ENCODE measurements at places on chromosomes 12 and 14.
A peak's percentile ranks its signal among the peaks of the same experiment; 100 is the strongest.

- no peak for DNase-seq
These were observed 70.2 kb upstream of the FBRSL1 start for GRCh38 chr12:132419631-132420246.

DNA sequence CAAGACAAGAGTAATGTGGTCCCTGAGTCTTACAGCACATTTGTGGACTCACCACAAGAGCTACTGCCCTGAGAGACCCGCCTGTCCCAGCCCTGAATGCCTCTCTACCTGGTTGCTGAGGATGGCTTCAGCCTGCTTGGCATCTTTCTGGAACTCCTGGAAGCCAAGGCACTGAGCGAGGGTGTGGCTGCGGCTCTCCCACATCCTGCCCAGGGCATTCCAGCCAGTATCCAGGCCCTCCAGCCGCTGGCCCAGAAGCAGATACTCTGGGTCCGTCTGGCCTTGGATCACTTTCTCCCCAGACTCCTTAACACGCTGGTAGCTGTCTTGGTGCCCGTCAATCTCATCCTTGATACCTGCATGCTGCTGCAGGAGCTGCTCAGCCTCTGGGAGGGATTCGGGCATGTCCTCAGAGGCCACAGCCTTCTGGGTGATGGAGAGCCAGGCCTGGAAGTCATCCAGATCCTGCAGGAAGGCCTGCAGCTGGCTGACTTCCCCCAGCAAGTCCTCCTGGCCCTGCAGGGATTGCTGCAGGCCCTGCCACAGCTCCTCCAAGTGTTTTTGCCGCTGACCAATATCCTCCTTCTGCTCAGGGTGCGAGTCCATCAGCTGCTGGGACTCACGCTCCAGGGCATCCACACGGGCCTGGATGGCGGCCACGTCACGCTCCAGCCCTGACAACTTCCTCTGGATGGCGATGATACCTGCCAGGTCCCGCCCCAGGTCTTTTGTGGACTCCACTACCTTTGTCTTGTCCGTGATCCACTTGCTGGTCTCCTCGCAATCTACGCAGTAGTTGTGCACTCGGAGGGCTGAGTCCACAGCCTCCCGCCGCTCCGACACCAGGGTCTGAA, 82.3 kb downstream of the PLEKHG3 start:
- DNase-seq = no peak

DNA sequence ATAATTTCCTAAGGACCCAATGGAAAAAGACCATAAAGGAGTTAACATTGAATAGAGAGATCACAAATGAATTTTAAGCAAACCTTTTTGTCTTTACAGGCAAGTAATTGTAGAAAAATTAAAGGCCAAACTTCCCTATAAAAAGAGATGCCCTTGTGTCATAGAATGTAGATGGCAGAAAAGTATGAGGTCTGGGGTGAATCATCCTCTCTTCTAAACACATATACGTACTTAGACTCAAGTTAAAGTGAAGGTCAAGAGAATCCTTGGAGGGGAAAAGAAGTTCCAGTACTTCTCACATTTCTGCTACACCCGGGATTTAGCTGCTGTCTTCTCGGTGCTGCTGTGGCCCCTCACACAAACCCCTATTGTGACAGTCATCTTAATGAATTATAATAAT, 116.2 kb upstream of the ARID2 start:
- no peak for DNase-seq

- DNase-seq = no peak
These were observed 432.1 kb downstream of the CCDC91 start for GRCh38 chr12:28622406-28622805.

- DNase-seq = peak; percentile 60
These were observed at the start of gene CCDC184 for GRCh38 chr12:48183091-48183875. Gene CCDC184 (plus strand): TSS chr12:48183644. CDS start chr12:48184123, 479 bp downstream.

DNA sequence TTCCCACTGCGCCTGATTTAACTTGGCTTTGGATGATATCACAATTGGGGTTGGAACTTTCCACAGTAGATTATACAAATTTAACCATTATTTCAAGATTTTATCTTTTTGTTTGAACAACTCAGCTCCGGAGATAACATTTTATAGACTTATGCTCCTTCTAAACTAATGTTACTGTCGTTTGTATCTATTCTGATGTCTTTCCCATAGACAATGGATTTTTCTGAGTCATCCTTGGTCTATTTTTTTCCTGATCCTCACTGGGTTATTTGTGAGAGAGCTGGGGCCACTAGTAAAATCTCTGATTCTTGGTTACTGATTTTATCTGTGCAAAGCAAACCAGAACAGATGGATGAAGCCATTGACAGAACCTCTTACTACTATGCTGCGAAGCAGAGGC, 175.1 kb downstream of the SLC38A4 start:
- no peak for DNase-seq

GRCh38 chr14:34190717-34191116, 239.8 kb upstream of the EGLN3 start:
- no peak for DNase-seq

- DNase-seq = no peak
These were observed 159.2 kb downstream of the PAWR start for GRCh38 chr12:79531518-79531917.

DNA sequence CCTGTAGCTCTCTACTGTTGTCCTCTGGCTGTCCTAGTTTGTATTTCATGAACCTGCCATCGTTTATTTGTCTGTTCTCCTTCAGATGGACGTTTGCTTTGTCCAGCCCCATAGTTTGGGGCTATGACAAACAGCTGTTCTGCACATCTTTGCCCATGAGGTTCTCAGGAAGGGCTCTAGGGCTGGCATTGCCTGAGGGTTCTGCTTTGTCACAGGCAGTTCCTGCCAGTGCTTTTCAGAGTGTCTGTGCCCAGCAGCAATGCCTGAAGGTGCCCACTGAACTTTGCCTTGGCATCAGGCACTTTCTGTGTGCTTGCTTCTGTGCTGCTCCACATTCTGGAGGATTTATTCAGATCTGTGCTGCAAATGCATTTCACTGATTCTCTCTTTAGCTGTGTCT, 361.3 kb downstream of the TMEM121 start:
- no peak for DNase-seq

GRCh38 chr12:47821346-47821706, 1.6 kb upstream of the HDAC7 start:
- no peak for DNase-seq

- no peak for DNase-seq
These were observed 119.1 kb downstream of the ITPR2 start for GRCh38 chr12:26713885-26714383.

DNA sequence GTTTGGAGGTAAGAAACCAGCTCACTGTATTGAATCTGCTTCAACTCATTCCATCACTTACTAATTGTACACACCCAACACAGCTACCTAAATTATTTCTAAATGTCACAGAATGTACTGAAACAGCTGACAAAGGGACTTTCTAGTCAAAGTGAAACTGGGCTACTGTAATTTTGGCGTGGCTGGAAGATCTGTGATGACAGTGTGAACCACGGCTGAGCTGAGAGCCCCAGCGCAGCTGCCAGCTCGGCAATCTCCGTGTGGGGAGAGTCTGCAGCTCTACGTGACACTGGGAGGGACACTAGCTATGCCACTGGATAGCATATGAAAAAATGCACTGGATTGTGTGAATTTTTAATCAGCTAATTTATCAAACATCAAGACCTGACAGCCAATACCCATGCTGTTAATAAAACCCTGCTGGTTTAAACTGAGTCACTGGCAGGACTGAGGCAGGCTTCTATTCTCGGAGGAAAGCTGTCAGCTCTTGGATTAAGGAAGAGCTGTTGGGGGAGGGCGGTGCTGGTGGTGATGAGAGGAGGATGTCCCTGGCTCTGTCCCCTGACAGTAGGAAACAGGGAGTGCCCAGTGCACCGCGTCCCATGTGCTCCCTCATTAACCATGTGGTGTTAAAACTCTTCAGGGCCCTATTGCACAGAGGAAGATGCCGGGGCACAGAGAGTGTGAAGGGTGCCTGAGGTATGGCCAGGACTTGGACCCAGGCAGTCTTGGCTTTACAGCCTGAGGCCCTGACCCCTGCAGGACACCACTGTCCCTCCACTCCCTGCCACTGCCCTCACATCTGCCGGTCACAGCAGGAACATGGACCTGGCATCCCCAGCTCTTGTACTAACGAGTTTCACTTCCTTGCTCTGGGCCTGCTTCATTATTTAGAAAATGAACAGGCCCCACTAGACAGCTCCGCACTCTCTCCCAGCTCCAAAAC, 13.3 kb downstream of the SLC15A4 start:
- DNase-seq = peak; percentile 76

GRCh38 chr12:104468371-104468770, 11.6 kb downstream of the CHST11 start:
- DNase-seq = no peak

DNA sequence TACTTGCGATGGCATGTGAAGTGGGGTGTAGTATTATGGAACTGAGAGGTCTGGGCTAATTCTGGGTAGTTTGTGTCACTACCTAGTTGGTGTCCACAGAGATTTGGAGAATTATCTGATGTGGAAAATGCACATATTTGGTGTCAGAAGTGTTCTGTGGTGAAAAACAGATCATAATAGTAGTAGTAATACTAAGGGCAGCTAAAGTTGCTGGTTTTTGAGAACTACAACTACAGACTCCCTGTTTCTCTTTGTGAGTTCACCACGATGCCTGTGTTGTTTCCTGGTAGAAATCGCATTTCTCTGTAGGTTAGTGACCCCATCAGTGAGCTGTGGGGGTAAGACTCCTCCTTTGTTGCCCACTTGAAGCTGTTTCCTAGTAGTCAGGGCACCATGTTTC, 206.5 kb downstream of the FUT8 start:
- DNase-seq = no peak

Data from Peyer's patch (tissue), 4 donors.